ENCODE measurements at places on chromosomes 7 and 10.

- DNase-seq, result no peak
These were observed 311.0 kb downstream of the ANKRD30A start for GRCh38 chr10:37436357-37436756.

DNA sequence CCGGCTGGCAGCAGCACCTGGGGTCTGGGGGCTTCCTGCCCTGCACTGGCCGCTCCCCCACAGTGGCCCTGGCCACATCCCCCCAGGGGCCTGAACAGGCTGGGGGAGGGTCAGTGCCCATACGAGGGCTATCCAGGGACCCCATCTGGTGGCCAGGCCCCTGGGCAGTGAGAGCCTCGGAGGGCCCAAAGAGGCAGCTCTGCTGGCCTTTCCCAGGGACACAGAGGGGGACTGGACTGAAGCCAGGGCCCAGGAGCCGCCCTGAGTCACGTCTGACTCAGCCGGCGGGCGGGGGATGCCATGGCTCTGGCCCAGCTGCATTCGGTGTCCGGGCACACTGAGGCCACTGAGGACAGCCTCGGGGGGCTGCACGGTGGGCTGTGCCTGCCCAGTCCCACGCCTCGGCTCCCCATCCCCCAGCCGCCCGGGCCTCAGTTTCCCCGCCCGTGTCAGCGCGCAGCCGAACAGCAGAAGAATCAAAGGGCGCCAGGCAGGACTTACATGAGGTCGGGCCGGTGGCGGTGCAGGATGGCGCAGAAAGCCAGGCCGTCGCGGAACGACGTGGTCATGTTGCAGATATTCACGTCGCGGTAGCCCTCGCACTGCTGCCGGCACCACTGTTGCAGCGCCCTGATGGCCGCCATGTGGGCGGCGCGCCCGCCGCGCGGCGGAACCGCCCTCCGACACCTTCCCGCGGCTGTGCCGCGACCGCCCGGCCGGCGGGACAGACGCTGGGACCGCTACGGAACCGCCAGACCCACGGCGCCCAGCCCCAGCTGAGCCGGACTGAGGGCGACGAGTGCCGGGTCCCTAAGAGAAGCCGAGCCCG lies at the start of gene MICALL2:
Gene MICALL2 (minus strand): TSS at position 788 of the 829 bp plus-strand sequence. CDS start 144 bp downstream, at position 644.
- DNase-seq, result no peak

DNA sequence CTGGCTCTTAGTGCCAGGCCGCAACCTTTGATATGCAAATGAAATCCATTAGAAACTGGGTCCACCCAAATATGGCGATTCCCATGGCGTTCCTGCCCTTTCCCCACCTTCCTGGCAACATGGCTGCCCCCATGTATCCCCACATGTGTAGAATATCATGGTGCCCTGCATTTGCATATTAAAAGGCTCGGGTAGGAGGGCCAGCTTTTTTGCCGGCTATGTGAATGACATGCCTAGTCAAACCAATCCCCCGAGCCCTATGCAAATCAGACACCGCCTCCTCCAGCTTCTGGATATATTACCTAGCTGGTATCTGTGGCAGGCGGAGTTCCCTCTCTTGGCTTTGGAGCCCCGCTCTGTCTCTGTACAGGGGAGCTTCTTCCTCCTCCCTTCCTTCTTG lies 18.3 kb downstream of the MMS19 start:
- DNase-seq, result no peak

DNA sequence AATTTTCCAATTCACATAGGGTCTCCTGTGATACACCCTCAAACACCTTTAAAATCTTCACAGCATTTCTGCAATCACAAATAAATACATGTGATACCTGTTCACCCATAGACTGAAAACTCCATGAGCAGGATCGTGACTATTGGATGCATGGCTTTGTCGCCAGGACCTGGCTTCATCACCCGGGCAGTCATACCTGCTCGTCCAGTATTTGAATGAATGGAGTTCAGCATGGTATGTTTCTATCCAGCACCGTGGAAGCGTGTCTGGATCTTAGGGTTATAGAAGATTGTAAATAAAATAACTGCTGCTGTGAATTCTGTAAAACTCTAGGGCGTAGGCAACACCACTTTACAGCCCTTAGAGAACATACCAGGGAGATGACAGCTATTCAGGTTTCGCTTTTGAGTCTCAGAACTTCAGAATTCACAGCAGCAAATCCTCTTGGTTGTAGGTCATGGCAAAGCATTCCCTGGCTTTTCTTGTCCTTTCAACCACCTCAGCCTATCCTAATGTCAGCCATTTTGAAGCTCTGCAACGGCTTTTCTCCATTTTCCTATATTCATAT lies 47.4 kb upstream of the USP6NL start:
- no peak for DNase-seq

GRCh38 chr10:87054373-87055295 lies 34.5 kb downstream of the FAM25A start:
- no peak for DNase-seq

- DNase-seq, result no peak
These were observed 86.6 kb downstream of the ABLIM1 start for GRCh38 chr10:114571316-114571999.

DNA sequence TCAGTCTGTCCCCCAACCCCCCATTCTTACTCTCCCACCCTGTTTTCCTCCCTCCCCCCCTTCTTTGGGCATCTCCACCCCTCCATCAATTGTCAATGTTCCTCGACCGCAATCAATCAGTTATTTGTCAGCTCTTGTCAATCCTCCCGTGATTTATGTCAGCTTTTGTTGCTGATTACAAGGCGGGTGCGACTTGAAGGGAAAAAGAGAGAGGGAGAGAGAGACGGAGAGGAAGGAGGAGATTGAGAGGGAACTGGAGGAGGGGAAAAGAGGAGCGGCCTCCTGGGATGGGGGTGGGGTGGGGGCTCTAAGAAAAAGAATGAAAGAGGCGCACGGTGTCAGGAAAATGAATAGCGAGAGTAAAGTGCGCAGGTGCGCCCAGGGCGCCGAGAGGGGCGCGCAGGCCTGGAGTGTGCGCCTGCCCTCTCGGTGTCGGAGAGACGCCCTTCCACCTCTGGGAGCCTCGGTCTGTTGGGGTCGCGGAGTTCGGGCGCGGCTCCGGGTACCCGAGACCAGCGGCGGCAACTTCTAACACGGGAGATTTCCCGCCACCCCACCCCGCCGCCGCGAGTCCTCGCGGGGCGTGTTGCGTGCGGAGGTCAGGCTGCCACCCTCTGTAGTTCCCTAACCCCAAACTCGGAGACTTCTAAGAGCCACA lies 1.1 kb upstream of the ZNF503 start:
- no peak for DNase-seq

GRCh38 chr10:106540645-106541044 lies 623.9 kb downstream of the SORCS1 start:
- DNase-seq, result no peak

DNA sequence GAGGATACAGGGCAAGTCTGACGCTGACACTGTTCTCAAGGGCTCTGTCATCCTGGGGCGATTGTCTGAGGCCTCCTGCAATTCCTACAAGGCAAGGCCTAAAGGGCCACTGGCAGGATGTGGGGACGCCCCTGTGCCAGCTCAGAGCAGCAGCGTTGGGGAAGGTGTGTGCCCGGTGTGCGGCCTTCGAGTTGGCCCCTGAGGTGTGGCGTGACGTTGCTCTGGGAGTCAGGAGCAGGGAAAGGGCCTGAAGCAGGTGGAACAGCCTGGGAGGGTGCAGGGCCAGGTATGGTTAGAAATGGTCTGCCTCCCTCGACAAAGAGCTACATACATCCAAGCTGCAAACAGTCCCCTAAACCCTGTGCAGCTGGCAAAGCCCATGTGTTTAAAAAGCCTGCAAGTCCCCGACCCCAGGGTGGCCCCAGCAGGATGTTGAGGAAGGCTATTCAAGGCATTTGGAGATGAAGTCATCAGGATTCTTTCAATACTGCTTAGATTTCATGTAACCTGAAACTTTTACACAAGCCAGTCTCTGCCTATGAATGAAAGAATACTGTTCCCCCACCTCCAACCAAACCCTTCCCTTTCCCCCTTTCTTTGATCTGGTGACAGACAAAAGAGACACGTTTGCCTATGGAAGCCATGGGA lies 142.5 kb upstream of the TNS3 start:
- no peak for DNase-seq

GRCh38 chr10:110735620-110736027 lies 91.5 kb downstream of the RBM20 start:
- DNase-seq, result no peak

- DNase-seq, result no peak
These were observed 222.3 kb upstream of the MKLN1 start for GRCh38 chr7:131105294-131105798.

- no peak for DNase-seq
These were observed 269.8 kb upstream of the AUTS2 start for GRCh38 chr7:69328516-69328915.

GRCh38 chr10:8230902-8231301 lies 176.4 kb downstream of the GATA3 start:
- DNase-seq, result no peak

GRCh38 chr10:20274571-20274970 lies 458.3 kb downstream of the PLXDC2 start:
- no peak for DNase-seq
